Right renal cortex interstitium (tissue), 3 donors: ENCODE measurements at places on chromosomes 1 and 21. TPM values are rescaled to one million over a fixed set of nuclear protein-coding genes. Genes with fewer than 3 reads are reported as not detected.

The OR6K3 gene
- 0.07 TPM for polyA plus RNA-seq

The UTS2 gene
- polyA plus RNA-seq = not detected

DNA sequence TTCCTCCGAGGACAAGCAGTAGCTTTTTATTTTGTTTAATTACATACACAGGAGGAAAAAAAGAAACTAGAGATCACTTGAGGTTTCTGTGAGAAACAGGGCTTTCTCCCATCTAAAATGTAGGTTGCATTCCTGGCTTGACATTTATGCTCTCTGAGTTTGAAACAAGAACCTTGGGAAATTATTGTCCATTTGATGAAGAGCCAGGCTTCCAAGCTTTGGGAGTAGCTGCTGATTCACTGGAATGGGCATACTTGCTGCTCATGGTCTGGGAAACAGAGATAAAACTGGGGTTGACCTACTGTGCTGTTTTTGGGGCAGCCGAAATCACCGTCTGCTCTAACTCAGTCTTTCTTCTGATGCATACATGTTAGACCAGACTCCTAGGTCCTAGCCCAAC, 165.4 kb downstream of the MIS18A start:
- DNase-seq = no peak

DNA sequence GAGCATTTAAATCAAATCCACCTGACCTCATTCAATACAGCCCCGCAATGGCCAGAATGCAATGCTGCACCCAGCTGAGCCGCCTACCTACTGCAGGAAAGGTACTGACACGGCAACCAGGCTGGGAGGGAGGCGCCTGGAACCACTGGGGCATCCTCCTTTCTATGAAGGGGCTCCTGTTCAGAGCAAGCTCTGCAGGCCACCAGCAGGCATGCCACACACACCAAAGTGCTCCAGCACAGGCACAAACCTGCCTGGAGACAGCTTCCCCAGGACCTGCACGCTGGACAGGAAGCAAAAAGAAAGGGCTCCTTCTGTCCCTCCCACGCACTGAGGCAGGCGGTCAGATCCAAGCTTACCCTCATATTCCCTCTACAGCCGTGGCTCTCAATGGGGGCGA, 21.2 kb downstream of the CTNNBIP1 start:
- DNase-seq = no peak

GRCh38 chr1:217011097-217011496, 287.9 kb upstream of the ESRRG start:
- DNase-seq = no peak

DNA sequence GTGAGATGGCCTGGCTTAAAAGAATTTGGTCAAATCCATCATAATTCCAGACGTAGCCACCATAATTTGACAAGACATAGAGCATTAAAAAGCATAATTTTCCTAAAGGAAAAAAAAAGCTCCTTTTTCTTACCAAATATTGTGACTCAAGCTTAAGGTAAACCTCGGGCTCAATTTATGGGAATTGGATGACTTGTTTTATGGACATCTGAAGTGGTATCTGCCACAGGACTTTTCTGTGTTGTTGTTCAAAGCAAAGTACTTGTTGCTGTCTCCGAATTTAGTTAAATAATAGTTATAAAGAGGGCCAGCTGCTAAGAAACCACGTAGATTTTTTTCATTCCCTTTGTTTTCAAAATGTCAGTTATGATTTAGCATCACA, 1.1 kb downstream of the MPZL1 start:
- DNase-seq = no peak

DNA sequence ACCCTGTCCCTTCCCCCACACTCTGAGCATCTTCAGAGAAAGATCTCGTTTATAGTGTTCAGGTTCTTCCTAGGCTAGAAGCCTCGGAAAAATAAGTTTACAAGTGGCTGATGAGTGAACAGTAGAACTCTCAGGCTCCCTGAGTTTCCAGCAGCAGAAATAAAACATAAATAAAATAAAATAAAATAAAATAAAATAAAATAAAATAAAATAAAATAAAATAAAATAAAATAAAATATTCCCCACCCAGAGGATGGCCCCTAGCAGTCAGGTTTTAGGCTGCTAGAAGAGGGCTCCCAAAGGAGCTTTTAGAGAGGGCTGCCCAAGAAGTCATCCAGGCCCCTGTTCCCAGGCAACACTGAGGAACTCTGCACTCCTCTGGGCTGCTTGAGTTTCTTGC, 55.1 kb downstream of the KCNC4 start:
- no peak for DNase-seq

DNA sequence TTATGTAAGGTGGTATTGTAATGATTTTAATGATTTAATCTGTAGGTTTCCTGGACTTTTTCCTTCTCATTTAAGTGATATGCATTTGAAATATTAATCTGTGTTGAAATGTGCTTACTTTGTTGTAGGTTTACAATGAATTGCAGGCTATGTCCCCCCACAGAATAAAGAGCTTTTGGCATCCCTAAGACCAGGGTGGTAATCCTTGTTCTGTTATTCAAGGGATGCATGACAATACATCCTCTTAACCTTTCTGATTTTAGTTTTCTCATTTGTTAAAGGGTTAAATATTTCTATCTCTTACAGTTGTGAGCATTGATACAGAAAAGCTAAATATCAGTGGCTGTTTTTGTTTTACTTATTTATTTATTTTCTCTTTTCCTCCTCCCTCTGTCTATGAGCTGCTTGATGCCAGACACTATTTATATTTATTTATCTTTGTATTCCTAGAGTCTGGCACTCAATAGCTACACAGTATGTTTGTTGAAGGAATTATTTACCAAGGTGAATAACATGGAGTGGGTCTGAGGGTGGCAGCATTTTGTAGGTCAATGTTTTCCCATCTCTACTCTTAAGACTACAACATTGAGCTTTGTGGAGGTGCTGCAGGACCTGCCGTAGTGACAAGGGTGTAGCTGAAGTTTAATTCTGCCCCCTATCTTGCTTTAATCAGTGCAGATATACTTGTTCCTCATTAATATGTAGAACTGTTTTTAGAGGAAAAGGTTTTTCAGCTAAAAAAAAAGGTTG, 19.9 kb upstream of the ADGRL2 start:
- DNase-seq = no peak

DNA sequence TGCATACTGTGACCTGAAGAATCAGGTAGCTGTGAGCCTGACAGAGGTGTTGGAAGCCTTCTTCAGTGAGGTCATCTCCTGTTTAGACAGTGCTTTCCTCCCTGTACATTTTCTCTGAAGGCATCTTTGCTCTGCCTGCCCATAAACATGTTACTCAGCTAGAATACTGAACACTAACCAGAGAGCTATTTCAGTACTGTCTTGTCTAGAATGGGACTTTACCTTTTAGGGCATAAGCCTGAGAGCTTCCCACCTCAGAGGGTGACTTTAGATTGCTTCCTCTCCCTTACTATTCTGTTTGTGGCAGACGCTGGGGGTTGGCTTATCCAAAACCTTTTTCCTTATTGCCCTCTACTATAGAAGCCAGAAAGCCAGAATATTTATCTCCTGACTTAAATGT, 23.3 kb upstream of the ZNF326 start:
- DNase-seq = no peak
